ENCODE measurements at places on chromosomes 6 and 20.
A peak's percentile ranks its signal among the peaks of the same experiment; 100 is the strongest.

GRCh38 chr6:44959651-44960050 is 368.5 kb upstream of the RUNX2 start:
- DNase-seq = no peak

GRCh38 chr20:62873280-62873679 is 11.7 kb upstream of the TCFL5 start:
- DNase-seq = no peak

DNA sequence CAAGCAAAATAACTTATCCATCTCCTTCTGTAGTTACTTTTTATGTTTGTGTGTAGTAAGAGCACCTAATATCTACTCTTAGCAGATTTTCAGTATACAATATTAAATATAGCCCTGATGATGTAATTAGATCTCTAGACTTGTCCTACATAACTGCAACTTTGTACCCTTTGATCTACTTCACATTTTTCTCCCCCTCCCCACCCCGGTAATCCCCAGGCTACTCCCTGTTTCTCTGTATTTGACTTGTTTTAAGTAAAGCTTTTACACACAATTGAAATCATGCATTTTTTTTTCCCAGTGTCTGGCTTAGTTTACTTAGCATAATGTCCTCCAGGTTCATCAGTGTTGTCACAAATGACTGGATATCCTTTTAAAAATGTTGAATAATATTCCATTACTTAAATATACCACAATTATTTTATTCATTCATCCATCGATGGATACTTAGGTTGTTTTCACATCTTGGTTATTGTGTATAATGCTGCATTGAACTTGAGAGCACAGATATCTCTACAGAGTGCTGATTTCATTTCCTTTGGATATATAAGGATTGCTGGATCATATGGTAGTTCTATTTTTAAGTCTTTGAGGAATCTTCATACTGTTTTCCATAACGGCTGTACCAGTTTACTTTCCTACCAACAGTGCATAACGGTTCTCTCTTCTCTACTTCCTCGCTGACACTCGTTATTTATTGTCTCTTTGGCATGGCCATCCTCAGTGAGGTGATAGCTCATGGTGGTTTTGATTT is 212.7 kb downstream of the CDKAL1 start:
- no peak for DNase-seq

DNA sequence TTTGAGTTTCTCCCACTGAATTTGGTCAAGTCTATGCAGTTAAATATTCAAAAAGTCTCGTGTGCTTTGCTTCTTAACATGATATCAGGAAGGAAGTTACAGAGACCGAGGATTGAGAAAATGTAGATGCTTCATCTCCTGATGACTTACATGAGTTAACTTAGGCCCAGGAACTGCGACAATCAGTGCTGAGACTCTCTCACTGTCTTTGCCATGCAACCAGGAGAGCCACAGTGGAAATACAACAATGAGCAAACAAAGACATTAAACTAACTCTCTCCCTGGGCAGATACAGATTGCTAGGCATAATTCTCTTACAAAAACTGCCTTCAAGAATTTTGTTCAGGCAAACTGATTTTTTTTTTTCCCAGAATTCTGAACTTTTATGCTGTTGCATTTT is 440.6 kb upstream of the EPHA7 start:
- DNase-seq = no peak

DNA sequence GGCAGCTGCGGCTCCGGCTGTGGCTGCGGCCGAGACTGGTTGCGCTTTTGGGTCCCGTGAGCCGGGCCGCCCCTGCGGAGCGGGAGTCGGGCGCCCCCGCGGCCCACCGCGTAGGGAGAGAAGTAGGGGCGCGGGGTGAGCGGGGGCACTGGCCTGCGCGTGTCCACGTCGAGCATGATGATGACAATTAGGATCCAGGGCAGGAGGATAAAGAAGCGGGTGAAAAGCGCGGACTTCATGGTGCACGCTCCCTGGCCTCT is 739 bp downstream of the B3GAT2 start:
- no peak for DNase-seq

DNA sequence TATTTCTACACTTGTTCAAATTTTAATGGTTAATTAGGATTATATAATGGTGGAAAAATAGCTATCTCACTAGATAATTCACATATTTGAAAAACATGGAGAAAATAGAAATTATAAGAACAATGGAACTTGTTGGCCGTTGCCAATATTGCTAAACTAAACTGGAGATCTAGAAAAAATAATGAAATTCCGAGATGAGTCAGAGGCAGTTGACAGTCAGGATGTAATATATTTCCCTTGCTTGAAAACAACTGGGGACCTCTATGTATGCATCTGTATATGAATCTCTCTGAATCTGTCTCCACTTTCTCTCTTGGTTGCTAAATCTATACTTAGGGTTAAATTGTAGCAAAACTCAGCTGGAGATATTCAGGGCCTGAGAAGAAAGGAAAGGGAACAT is 1108.2 kb upstream of the GJE1 start:
- no peak for DNase-seq

DNA sequence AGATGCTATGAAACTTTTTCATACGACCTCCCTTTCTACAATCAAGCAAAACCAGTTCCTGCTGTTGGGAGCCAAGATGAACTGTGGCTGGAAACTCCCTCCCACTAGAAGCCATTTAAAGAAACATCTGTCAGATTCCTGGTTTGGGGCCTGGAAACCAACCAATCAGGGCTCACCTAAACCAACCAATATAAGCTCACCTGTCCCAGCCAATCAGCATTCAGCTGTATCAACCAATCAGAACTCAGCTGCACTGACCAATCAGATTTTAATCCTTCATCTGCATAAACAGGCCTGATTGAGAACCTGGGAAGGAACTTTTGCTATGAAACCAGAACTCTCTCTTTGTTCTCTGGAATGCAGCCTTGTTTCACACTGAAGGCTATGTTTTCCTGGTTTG is 42.4 kb downstream of the SNX14 start:
- DNase-seq = no peak

GRCh38 chr6:138007014-138007472 is 100.2 kb downstream of the PERP start:
- peak; percentile 20 for DNase-seq

GRCh38 chr20:57698116-57698866 is 11.5 kb downstream of the PMEPA1 start:
- DNase-seq = peak; percentile 56

GRCh38 chr6:24910961-24911725 is 24.6 kb downstream of the RIPOR2 start:
- peak; percentile 55 for DNase-seq

- no peak for DNase-seq
Observed at GRCh38 chr6:158313989-158314388, 1.7 kb downstream of the TULP4 start.

- no peak for DNase-seq
Observed at GRCh38 chr20:37231947-37232630, 29.5 kb downstream of the GHRH start.

GRCh38 chr20:60454491-60454890 is 496.3 kb downstream of the CDH26 start:
- no peak for DNase-seq

DNA sequence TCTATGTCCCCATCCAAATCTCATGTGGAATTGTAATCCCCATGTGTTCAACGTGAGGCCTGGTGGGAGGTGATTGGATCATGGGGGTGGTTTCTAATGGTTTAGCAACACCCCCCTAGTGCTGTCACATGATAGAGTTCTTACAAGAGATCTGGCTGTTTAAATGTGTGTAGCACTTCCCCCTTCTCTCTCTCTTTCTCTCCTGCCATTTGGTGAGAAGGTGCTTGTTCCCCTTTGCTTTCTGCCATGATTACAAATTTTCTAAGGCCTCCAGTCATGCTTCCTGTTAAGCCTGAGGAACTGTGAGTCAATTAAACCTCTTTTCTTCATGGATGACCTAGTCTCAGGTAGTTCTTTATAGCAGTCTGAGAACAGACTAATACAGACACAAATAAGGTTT is 165.4 kb downstream of the OGFRL1 start:
- DNase-seq = no peak

GRCh38 chr6:138987643-138988468 is at the start of gene REPS1:
Gene REPS1, minus strand, starts transcription at chr6:138988253. Its CDS starts 571 bp downstream, at chr6:138987682.
- DNase-seq = peak; percentile 93

DNA sequence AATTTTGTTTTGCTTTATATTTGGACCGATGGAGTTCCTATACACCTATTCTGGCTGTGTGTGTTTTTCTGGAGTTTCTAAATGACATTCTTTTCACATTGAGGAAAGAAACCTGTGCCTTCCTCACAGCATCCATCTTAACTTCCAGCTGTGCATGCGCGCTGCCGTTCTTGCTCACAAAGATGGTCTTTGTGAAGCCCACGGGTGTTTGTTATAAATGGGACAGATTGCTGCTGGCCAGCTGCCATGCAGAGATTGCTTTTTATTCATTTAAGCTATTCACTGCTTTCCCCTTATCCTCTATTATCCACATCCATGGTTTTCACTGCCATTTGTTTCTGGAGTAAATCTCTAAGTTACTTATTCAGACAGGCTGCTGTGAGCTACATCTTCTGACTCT is 54.2 kb downstream of the SYNDIG1 start:
- no peak for DNase-seq
